RWPE2 (cell line): ENCODE measurements at places on chromosomes 16 and 17.

DNA sequence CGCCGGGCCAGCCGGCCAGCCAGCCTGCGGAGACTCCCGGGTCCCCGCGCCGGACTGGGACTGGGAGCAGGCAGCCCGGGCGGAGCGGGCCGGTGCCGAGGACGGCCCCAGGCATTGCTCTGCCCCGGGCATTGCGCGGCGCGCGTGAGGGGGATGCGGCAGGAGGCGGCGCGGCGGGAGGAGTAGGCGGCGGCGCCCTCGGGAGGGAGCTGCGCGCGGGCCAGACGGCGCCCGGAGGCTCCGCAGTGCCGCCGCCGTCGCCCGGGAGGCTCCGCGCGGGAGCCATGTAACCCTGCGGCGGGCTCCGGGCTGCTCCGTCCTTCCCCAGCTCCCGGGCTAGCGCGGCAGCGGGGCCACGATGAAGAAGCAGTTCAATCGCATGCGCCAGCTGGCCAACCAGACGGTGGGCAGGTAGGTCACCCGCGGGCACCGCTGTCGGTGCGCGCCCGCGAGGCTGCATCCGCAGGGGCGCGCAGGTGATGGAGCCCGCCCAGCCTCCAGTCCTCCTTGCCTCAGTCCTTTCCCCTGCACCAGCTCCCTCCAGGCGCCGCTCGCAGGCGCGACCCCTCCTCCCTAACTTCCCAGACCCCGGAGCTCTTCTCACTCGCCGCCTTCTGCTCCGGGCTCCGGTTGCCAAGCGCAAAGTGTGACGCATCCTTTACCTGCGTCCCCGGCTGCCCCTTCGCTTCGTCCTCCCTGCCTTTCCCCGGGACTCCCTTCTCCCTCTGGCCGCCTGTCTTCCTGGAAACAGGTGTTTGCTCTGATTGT, at the start of gene ARHGAP44:
ARHGAP44 (plus strand) TSS at position 18 of the 768 bp plus-strand sequence; CDS start at position 359, 341 bp downstream.
- H3K36me3 ChIP-seq: no peaks in the 10 kb centered on the region
- no peaks in the 10 kb centered on the region for H3K4me1 ChIP-seq
- peak; percentile 63 for DNase-seq

- no peaks in the 10 kb centered on the region for H3K36me3 ChIP-seq
- no peak for DNase-seq
- H3K27me3 ChIP-seq: no peaks in the 10 kb centered on the region
- H3K4me1 ChIP-seq: peaks cover 17% of the 10 kb centered on the region
Observed at GRCh38 chr17:74427048-74427762, 4.7 kb upstream of the GPRC5C start.

- no peaks in the 10 kb centered on the region for H3K36me3 ChIP-seq
- H3K4me1 ChIP-seq: no peaks in the 10 kb centered on the region
- DNase-seq: no peak
- no peak overlapping the region for H3K27ac ChIP-seq
Observed at GRCh38 chr17:36722121-36722902, 120.9 kb downstream of the MRM1 start.

- peaks cover 16% of the 10 kb centered on the region for H3K4me1 ChIP-seq
- no peak for DNase-seq
- H3K27ac ChIP-seq: no peak overlapping the region
- H3K4me3 ChIP-seq: no peak overlapping the region
- H3K36me3 ChIP-seq: peaks cover 23% of the 10 kb centered on the region
Observed at GRCh38 chr16:75590920-75591843, 25.0 kb downstream of the GABARAPL2 start.

- H3K36me3 ChIP-seq: peaks cover 48% of the 10 kb centered on the region
- no peak overlapping the region for H3K27ac ChIP-seq
- H3K27me3 ChIP-seq: no peaks in the 10 kb centered on the region
- no peak overlapping the region for H3K4me3 ChIP-seq
Observed at GRCh38 chr17:58995247-58995940, 111.3 kb downstream of the TRIM37 start.

GRCh38 chr16:83109490-83110125, 482.8 kb downstream of the CDH13 start:
- H3K36me3 ChIP-seq: no peaks in the 10 kb centered on the region
- H3K27ac ChIP-seq: no peak overlapping the region
- no peak for DNase-seq
- no peaks in the 10 kb centered on the region for H3K27me3 ChIP-seq

DNA sequence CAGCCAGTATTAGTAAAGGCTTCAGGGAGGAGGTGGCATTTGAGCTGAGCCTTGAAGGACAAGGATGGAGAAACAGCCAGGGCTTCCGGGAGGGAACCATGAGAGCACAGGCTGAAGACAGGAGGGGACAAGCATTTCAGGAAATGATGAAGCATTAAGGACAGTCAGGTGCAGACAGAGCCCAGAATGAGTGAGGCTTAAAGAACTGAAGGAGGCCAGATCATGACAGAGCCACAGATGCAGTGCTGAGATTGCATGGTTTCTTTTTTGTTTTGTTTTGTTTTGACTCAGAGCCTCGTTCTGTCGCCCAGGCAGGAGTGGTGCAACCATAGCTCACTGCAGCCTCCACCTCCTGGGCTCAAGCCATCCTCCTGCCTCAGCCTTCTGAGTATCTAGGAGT, 211.5 kb downstream of the SOX9 start:
- DNase-seq: no peak
- H3K27me3 ChIP-seq: no peaks in the 10 kb centered on the region
- no peaks in the 10 kb centered on the region for H3K4me1 ChIP-seq
- H3K36me3 ChIP-seq: no peaks in the 10 kb centered on the region

GRCh38 chr16:54443352-54443751, 156.8 kb upstream of the IRX3 start:
- no peak overlapping the region for H3K27ac ChIP-seq
- no peaks in the 10 kb centered on the region for H3K4me1 ChIP-seq
- H3K27me3 ChIP-seq: no peaks in the 10 kb centered on the region

DNA sequence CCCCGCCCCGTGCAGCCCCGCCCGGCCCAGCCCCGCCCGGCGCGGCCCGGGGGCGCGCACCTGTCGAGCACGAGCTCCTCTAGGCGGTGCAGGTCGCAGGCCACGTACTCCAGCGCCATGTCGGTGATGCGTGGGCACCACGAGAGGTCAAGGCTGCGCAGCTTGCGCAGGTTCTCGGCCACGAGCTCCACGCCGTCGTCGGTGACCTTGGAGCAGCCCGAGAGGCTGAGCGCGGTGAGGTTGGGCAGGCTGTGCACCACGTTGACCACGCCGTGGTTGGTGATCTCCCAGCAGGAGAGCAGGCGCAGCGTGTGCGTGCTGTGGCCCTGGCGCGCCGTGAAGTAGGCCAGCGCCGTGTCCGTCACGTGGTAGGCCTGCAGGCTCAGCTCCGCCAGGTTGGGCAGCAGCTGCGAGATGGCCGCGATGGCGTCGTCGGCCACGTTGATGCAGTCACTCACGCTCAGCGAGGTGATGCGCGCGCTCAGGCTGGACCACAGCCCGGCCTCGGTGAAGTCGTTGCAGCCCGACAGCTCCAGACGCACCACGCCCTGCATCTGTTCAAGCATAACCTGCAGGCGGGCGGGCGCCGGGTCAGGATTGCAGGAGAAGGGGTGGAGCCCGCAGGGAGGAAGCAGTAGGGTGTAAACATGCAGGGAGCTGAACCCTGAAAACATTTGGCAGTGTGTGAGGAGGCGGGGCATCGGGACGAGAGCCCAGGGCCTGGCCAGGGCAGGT, 5.3 kb upstream of the WDR24 start:
- peak overlapping the region; percentile 48 for H3K27ac ChIP-seq
- no peaks in the 10 kb centered on the region for H3K27me3 ChIP-seq
- no peaks in the 10 kb centered on the region for H3K36me3 ChIP-seq

DNA sequence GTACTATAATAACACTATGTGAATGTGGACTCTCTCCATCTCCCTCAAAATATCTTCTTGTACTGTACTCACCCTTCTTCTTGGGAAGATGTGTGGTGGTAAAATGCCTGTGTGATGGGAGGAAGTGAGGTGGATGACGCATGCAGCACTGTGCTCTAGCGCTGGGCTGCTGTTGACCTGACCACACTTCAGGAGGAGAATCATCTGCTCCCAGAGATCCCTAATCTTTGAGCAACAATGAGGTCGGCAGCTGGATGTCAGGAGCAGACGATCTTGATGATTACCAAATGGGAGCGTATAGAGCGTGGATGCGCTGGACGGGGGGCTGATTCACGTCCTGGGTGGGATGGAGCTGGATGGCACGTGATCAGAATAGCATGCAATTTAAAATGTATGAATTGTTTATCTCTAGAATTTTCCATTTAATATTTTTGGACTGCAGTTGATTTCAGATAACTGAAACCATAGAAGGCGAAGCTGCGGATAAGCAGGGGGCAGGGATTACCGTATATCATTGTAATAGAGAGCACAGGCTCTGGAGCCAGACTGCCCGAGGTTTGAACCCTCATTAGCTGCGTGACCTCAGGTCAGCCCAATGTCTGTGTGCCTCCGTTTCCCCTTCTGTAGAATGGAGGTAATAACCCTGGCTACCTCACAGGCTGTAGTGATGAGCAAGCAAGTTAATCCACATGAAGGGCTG, 23.7 kb upstream of the CYLD start:
- H3K4me3 ChIP-seq: no peak overlapping the region
- peaks cover 9% of the 10 kb centered on the region for H3K4me1 ChIP-seq
- DNase-seq: no peak
- no peak overlapping the region for H3K27ac ChIP-seq

DNA sequence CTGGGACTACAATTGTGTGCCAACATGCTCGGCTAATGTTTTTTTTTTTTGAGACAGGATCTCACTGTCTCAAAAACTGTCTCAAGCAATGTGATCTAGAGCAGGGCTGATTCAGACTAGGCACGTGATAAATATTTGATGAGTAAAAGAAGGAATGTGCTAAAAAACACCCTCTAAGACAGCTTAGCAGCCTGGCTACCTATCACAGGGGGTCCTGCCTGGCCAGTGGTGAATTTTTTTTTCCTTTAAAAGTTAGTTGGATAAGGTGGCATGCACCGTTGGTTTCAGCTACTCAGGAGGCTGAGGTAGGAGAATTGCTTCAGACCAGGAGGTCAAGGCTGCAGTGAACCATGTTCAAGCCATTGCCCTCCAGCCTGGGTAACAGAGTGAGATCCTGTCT, 14.8 kb upstream of the GPATCH8 start:
- DNase-seq: no peak
- H3K4me3 ChIP-seq: no peak overlapping the region
- H3K36me3 ChIP-seq: no peaks in the 10 kb centered on the region

DNA sequence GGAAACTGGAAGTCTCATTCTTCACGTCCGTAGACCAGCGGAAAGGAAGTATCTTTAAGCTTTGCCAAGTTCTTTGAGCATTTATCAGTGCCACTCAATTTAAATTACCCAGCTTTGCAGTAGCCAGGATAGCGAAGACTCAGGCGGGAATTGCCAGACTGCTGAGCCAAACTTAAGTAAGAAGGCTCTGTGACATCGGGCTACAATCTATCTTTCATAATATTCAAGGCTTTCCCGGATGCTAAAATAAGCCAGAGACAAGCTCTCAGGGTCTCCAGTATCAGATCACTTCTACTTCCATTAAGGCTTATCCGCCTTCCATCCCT, 436 bp upstream of the BRIP1 start:
- peaks cover 25% of the 10 kb centered on the region for H3K4me1 ChIP-seq
- peak overlapping the region; percentile 82 for H3K4me3 ChIP-seq
- H3K27me3 ChIP-seq: no peaks in the 10 kb centered on the region
- H3K36me3 ChIP-seq: peaks cover 52% of the 10 kb centered on the region
- DNase-seq: no peak

DNA sequence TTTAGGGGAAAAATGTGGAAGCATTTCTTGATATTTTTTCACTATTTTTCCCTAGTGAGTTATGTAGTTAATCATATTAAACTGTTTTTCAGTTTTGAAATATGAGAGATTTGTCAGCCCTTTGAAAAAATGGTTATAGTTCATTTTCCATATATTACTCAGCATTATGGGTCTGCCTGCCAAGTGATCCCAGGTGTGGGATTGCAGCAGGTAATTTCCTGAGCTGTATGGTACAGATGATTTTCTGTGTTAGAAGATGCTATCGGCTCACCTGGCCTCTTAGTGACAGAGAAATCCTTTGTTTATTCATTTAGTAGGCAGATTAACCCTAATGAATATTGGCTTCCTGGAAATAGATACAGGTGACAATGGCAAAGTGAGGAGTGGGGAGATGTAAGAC, 275.1 kb upstream of the TBX2 start:
- H3K4me3 ChIP-seq: no peak overlapping the region
- no peaks in the 10 kb centered on the region for H3K4me1 ChIP-seq
- DNase-seq: no peak

GRCh38 chr17:50918933-50919296, 52.8 kb upstream of the TOB1 start:
- no peaks in the 10 kb centered on the region for H3K36me3 ChIP-seq
- DNase-seq: no peak
- H3K4me1 ChIP-seq: peaks cover 37% of the 10 kb centered on the region
- no peak overlapping the region for H3K4me3 ChIP-seq
- no peak overlapping the region for H3K27ac ChIP-seq
- H3K27me3 ChIP-seq: no peaks in the 10 kb centered on the region

GRCh38 chr16:27795992-27796614, 246.2 kb downstream of the KATNIP start:
- no peaks in the 10 kb centered on the region for H3K36me3 ChIP-seq
- no peak overlapping the region for H3K27ac ChIP-seq
- H3K4me1 ChIP-seq: no peaks in the 10 kb centered on the region
- DNase-seq: no peak
- no peak overlapping the region for H3K4me3 ChIP-seq
- H3K27me3 ChIP-seq: no peaks in the 10 kb centered on the region

GRCh38 chr16:1073566-1074378, 1.2 kb downstream of the SSTR5 start:
- H3K27me3 ChIP-seq: peaks cover 68% of the 10 kb centered on the region
- DNase-seq: no peak
- no peak overlapping the region for H3K4me3 ChIP-seq
- H3K27ac ChIP-seq: no peak overlapping the region
- peaks cover 5% of the 10 kb centered on the region for H3K4me1 ChIP-seq

DNA sequence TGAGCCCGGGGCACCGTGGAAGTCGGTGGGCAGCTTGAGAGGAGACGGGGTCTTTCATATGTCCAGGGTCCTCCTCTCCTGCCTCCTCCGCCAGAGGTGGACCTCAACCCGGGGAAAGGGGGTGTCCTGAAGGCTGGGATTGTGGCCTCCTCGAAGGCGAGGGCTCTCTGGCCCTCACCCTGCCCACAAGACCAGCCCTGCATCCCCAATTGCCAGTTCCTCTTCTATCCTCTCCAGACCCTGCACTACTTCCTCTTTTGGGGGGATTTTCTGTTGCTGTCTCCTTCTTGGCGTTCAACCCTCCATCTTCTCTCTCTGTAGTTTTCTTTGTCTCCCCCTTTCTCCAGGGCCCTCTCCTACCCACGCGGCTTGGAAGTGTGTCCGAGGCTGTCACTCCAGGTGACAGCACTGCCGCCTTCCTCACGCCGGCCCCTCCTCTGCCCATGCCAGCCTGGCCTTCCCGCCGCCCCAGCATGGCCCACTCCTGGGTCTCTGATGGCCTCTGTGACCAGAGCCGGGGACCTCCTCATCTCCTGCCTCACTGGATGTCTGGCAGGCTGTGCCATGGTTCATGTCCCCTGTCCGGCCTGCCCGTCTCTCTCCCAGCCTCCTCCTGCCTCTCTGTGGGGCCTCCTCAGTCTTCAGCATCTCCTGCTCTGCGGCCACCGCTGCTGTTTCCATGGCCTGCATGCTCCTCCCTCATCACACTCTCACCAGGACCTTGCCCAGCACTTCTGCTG, 2.4 kb upstream of the ITGAX start:
- H3K4me3 ChIP-seq: no peak overlapping the region
- H3K27ac ChIP-seq: no peak overlapping the region
- H3K27me3 ChIP-seq: no peaks in the 10 kb centered on the region
- DNase-seq: peak; percentile 48
- no peaks in the 10 kb centered on the region for H3K4me1 ChIP-seq

- no peak overlapping the region for H3K27ac ChIP-seq
- H3K36me3 ChIP-seq: peaks cover 93% of the 10 kb centered on the region
- no peak overlapping the region for H3K4me3 ChIP-seq
- DNase-seq: peak; percentile 38
- H3K4me1 ChIP-seq: no peaks in the 10 kb centered on the region
- no peaks in the 10 kb centered on the region for H3K27me3 ChIP-seq
Observed at GRCh38 chr17:45270828-45271418, 9.0 kb upstream of the SPATA32 start.
